Activated naive CD8-positive, alpha-beta T cell treated with anti-CD3 and anti-CD28 coated beads, Interleukin-2, amount 10 ng/mL, durations not matched to agents 7 days and 5 days (primary cell): ENCODE measurements at places on chromosomes 11 and 22. TPM values are rescaled to one million over a fixed set of nuclear protein-coding genes. Genes with fewer than 3 reads are reported as not detected.

The MS4A6A gene
- 1.2 TPM for total RNA-seq

The HMBS gene
- 18.8 TPM for total RNA-seq

The KRTAP5-7 gene
- total RNA-seq, result not detected

The FREY1 gene
- total RNA-seq, result 3.9 TPM

The OR8B8 gene
- not detected for total RNA-seq

The PRRG4 gene
- 0.26 TPM for total RNA-seq

The PRSS23 gene
- 0.17 TPM for total RNA-seq

The CLCF1 gene
- 4.3 TPM for total RNA-seq

The AASDHPPT gene
- 29.8 TPM for total RNA-seq

The KCTD14 gene
- total RNA-seq, result 0.22 TPM

The GRIA4 gene
- total RNA-seq, result not detected

The OR51E2 gene
- not detected for total RNA-seq

The LINC01488 gene
- not detected for total RNA-seq

The KRTAP5-2 gene
- not detected for total RNA-seq

The SYNGR1 gene
- 27.1 TPM for total RNA-seq

The VPREB3 gene
- not detected for total RNA-seq
